H4 (cell line): ENCODE measurements at places on chromosomes 4 and X. TPM values are rescaled to one million over a fixed set of nuclear protein-coding genes. Genes with fewer than 3 reads are reported as not detected.

The RIPPLY1 gene
- total RNA-seq, result not detected in 2 replicates

GRCh38 chr4:80189956-80190677 lies 7.2 kb upstream of the PRDM8 start:
- no peak for DNase-seq

- peak; percentile 49 for DNase-seq
Observed at GRCh38 chr4:170271723-170272122, 182.0 kb upstream of the AADAT start.

DNA sequence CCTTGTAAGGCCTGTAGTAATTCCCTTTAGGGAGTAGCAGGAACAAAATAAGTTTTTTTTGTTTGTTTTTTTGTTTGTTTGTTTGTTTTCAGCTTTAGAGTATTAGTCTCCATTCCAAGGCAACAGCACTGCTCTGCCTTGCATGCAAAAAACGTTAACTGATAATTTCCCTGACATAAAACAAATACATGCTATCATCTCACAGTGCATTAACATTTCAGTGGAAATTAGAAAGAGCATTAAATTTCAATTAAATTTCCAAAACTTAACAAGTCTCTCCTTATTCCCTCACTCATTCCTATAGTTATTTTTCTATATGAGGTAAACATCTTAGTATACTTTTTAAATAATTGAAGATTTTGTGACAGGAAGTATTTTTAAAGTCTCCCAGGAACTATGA lies 378.4 kb upstream of the PCDH7 start:
- DNase-seq, result no peak

DNA sequence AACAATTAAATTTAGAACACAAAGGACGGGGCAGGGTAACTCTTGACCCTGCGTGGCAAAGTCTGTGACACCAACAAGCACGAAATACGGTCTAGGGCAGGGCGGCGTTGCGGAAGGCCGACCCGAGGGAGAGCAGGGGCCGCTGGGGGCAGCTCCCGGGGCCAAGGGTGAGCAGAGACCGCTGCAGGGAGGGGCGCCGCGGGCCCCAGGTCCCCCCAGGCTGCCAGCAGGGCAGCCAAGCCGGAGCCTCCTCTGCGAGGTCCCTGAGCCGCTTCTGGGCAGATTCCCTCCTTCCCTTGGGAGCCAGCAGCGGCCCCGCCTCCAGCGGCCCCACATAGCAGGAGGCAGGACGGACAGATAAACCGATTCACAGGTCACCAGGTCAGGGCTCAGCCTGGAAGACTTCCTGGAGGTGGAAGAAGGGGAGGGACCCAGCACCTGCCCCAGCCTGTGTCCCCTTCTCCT lies 90.2 kb downstream of the FAM53A start:
- DNase-seq, result no peak

DNA sequence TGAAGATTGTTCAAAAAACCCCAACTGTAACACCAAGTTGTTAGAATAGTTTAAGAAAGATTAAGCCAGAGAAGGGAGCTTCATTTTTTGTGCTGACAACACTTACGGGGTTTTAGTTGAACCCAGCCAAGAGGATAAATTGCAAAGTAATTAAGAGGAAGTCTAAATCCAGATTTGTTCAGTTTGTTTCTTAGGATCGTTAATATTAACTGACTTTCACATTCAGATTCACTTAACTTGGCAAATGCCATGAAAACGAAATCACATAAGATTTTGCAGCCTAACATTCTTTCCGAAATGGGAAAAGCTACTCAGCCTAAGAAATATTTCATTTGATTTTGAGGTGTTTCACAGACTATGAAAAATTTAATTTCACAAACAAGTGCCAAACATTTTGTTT lies 511.3 kb downstream of the TRIML1 start:
- DNase-seq, result no peak

DNA sequence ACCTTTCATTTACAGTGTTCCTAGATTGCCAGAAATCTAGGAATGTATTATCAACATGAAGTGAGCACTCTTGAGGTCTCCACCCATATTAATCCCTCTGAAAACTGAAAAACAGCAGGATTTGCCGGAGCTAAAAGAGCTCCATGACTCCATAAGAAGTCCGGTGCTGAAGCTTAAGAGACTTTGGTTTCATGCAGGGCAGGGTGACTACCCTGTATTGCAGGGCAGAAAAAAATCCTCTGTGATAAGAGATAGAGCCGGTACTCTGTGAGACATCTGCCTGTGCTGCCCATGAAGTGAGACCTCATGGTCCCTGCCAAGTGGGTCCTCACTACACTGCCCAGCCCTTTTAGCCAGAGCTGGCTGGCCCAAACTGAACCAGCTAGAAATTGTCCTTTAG lies 127.2 kb upstream of the NPY2R start:
- no peak for DNase-seq

DNA sequence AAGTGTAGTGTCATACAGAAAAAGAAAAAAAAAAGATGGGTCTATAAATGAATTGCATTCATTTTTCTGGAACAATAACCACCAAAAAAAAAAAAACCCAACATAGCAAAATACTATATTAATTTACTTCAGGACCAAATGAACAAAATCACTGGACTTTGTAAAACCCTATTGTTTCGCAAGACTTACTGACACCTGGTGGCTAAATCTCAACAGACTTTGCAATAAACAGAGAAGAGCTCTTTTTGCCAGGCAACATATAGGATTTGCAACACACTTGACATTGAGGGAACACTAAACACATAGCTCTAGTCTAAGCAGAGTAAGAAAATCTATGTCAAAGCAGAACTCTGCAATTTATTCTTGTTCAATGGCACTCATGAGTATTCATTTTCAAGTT lies 990.2 kb downstream of the STPG2 start:
- DNase-seq, result peak; percentile 28

The ZNF330 gene
- 26.2 and 40.5 TPM in 2 replicates for total RNA-seq

DNA sequence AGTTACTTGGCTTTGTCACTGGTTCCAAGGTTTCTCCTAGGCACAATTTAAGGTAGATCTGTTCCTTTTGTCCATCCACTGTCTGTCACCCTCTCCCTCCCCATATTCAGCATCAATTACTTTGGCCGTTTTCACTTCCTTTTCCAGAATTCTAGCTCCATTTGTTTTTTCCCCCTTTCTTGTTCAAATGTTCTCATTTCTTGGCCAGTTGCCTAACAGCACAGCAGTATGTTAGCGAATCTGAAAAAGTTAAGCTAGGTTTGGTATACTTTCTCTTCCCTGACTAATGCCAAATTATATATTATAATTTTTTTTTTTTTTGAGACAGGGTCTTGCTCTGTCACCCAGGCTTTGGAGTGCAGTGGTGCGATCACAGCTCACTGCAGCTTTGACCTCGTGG lies 409.1 kb upstream of the TEX13C start:
- no peak for DNase-seq

DNA sequence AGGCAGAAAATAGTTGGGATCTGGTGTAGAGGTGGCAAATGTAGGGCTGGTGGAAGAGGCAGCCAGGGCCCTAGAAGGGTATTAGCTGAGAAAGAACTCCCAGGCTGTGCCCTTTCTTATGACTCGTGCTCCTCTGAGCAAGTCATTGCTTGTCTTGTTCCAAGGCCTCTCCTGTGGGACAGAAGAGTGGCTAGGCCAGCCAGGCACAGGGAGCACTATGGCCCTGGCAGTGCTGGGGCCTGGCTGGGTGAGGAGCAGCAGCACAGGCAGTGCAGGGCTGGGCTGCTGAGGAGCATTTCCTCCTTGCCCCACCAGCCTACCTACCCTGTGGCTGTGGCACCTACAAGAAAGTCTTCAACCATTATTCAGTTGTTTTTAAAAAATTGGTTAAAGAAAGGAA lies 298.5 kb upstream of the NR3C2 start:
- DNase-seq, result no peak

- DNase-seq, result no peak
Observed at GRCh38 chr4:24164054-24164693, 274.3 kb upstream of the PPARGC1A start.
